Right atrium auricular region (tissue), 2 donors: ENCODE measurements at places on chromosomes 1 and 21. TPM values are rescaled to one million over a fixed set of nuclear protein-coding genes. Genes with fewer than 3 reads are reported as not detected.

GRCh38 chr1:162151900-162152829 lies 82.7 kb downstream of the NOS1AP start:
- H3K36me3 ChIP-seq = no peaks in the 10 kb centered on the region
- H3K27ac ChIP-seq = no peak overlapping the region
- H3K27me3 ChIP-seq = no peaks in the 10 kb centered on the region

CFAP141 gene
- not detected for total RNA-seq

GRCh38 chr1:163205513-163205912 lies 2.8 kb upstream of the RGS5 start:
- DNase-seq = no peak
- H3K4me3 ChIP-seq = no peak overlapping the region
- no peaks in the 10 kb centered on the region for H3K27me3 ChIP-seq
- H3K27ac ChIP-seq = no peak overlapping the region

APCS gene
- total RNA-seq = not detected

- H3K4me1 ChIP-seq = peaks cover 11% of the 10 kb centered on the region
- no peak overlapping the region for H3K27ac ChIP-seq
Measured at GRCh38 chr1:67574221-67574620, 110.8 kb upstream of the GADD45A start.

DNA sequence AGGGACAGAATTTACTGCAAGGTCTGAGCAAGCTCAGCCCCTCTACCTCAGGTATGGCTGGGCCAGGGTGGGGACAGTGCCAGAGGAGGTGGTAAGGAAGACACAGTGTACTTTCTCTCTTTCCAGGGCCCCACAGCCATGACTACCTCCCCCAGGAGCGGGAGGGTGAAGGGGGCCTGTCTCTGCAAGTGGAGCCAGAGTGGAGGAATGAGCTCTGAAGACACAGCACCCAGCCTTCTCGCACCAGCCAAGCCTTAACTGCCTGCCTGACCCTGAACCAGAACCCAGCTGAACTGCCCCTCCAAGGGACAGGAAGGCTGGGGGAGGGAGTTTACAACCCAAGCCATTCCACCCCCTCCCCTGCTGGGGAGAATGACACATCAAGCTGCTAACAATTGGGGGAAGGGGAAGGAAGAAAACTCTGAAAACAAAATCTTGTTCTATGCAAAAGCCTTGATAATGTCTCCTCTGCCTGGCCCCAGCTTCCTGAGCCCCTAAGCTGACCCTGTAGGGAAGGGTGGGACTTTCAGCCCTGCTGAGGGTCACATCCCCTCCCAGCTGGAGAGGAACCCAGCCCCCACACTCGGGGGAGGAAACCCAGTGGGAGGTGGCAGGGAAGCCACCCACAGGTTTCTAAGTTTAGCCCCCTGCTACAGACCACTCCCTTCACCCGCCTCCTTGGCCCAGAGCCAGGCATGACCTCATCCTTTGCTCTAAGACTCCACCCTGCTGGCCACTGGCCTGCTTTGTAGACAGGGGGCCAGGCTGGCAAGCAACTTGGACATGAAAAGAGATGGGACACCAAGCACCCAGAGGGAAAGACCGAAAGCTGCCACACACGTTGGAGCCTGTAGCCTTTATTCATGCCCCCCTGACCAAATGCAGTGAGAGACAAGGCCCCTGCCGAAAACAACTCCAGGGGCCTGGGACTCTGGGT lies 6.4 kb downstream of the RHOC start:
- peak; percentile 99 for DNase-seq
- peaks cover 47% of the 10 kb centered on the region for H3K36me3 ChIP-seq
- peak overlapping the region; percentile 99 for H3K27ac ChIP-seq
- no peaks in the 10 kb centered on the region for H3K27me3 ChIP-seq
- no peak overlapping the region for H3K4me3 ChIP-seq

- DNase-seq = no peak
- H3K27me3 ChIP-seq = no peaks in the 10 kb centered on the region
- H3K27ac ChIP-seq = no peak overlapping the region
- no peaks in the 10 kb centered on the region for H3K36me3 ChIP-seq
- H3K4me3 ChIP-seq = no peak overlapping the region
Measured at GRCh38 chr1:53336146-53336545, 8.3 kb upstream of the LRP8 start.

CLCA4 gene
- not detected for total RNA-seq

REN gene
- not detected for total RNA-seq

UBXN11 gene
- 4.5 TPM for total RNA-seq

RALGPS2 gene
- total RNA-seq = 16.1 TPM

DNA sequence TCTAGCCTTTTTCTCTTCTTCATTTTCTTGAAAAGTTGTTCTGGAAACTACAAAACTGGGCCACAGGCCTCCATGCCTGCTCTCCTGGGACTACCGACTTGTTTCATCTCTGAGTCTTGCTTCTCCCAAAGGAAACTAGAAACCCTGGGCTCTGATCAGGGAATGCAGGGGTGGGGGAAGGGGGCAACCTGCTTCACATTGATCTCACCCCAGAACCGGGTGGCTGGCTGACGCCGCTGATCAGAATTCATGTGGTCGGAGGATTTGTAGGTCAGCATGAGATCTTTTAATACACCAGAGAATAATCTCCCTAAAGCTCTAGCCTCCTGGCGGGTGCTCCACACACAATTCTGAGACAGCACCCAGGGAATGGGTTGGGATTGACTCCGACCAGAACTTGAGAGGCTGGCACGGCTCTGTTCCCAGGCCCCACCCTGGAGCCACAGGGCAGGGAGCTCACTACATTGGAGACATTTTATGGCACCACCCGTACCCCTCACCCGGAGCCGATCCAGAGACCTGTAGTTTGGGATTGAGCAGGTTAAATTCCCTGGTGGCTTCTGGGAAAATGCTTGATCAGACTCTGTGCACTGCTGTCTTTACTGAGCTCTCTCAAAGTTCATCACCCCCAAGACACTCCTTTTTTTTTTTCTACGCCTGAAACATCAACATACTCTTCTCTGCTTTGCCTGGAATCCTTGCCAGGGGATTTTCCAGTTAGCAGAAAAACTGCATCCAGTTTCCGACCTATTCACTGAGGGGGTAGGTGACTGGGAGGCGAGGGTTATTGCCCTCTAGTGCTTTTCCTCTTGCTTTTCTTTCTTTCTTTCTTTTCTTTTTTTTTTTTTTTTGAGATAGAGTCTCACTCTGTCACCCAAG lies 12.2 kb upstream of the ARHGEF10L start:
- H3K36me3 ChIP-seq = no peaks in the 10 kb centered on the region
- no peaks in the 10 kb centered on the region for H3K4me1 ChIP-seq
- no peak overlapping the region for H3K4me3 ChIP-seq
- no peak for DNase-seq

GRCh38 chr1:180916012-180916770 lies 3.5 kb downstream of the KIAA1614 start:
- peaks cover 27% of the 10 kb centered on the region for H3K36me3 ChIP-seq
- H3K27ac ChIP-seq = no peak overlapping the region
- H3K4me3 ChIP-seq = no peak overlapping the region

MAP3K6 gene
- 31.3 TPM for total RNA-seq

GRCh38 chr1:199272628-199273086 lies 633.8 kb downstream of the PTPRC start:
- no peaks in the 10 kb centered on the region for H3K36me3 ChIP-seq
- no peaks in the 10 kb centered on the region for H3K27me3 ChIP-seq
- no peaks in the 10 kb centered on the region for H3K4me1 ChIP-seq
- no peak overlapping the region for H3K27ac ChIP-seq
- no peak overlapping the region for H3K4me3 ChIP-seq

DNA sequence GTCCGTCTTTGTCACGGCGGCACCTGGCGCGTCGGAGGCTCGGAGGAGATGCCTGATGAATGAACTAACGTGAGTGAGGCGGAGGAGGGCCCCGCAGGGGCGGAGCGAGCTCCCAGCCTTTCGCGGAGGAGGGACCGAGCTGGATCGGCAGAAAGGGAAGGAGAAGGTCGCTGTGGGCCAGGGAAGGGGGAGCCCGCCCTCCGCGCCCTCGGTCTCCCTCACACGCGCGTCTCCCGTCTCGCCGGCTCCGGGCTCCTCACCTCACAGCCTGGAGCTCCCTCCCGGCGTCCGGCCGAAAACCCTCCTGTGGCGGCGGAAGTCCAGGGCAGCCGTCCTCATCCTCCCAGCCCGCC lies 519 bp downstream of the ZNF496 start:
- H3K4me3 ChIP-seq = peak overlapping the region; percentile 74
- no peaks in the 10 kb centered on the region for H3K27me3 ChIP-seq
- peak overlapping the region; percentile 91 for H3K27ac ChIP-seq
- peaks cover 49% of the 10 kb centered on the region for H3K4me1 ChIP-seq
- DNase-seq = peak; percentile 80

SMCP gene
- not detected for total RNA-seq

DNA sequence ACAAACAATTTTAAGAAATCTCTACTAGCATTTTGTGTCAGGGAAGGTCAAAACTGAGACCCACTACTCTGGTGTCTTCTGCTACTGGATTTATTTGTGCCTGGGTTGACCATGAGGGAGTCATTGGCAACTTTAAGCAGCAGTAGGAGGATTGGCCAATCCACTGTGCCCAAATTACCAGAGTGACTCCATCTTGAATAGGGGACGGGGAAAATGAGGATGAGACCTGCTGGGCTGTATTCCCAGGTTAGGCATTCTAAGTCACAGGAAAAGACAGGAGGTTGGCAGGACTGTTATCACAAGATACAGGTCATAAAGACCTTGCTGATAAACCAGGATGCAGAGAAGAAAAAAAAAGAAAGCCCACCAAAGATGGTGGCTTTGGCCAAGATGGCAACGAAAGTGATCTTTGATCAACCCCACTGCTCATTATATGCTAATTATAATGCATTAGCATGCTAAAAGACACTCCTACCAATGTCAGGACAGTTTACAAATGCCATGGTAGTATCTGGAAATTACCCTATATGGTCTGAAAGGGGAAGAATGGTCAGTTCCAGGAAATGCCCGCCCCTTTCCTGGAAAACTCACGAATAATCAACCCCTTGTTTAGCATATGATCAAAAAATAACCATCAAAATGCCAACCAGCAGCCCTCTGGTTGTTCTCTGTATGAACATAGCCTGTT lies 200.9 kb downstream of the LTN1 start:
- no peak for DNase-seq
- no peak overlapping the region for H3K4me3 ChIP-seq
- peak overlapping the region; percentile 17 for H3K27ac ChIP-seq
- no peaks in the 10 kb centered on the region for H3K36me3 ChIP-seq

DNA sequence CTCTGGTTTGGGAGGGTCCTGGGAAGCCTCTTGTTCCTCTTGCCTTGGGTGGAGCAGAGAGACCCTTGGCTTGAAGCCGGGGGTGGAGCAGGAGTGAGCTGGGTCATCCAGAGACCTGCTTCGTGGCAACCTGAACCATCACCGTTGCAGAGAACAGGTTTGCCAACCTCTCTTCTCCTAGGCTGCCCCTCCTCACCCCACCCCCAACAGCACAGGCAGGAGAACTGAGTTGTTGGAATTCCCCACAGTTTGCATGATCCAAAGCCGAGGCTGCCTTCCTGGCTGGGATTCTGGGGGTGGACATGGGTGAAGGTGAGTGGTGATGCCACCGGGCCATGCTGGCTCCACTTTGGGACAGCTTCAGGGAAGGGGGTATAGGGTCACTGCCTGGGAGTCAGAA lies 2.2 kb downstream of the WNT4 start:
- H3K36me3 ChIP-seq = no peaks in the 10 kb centered on the region
- no peaks in the 10 kb centered on the region for H3K27me3 ChIP-seq
- no peak overlapping the region for H3K4me3 ChIP-seq

DNA sequence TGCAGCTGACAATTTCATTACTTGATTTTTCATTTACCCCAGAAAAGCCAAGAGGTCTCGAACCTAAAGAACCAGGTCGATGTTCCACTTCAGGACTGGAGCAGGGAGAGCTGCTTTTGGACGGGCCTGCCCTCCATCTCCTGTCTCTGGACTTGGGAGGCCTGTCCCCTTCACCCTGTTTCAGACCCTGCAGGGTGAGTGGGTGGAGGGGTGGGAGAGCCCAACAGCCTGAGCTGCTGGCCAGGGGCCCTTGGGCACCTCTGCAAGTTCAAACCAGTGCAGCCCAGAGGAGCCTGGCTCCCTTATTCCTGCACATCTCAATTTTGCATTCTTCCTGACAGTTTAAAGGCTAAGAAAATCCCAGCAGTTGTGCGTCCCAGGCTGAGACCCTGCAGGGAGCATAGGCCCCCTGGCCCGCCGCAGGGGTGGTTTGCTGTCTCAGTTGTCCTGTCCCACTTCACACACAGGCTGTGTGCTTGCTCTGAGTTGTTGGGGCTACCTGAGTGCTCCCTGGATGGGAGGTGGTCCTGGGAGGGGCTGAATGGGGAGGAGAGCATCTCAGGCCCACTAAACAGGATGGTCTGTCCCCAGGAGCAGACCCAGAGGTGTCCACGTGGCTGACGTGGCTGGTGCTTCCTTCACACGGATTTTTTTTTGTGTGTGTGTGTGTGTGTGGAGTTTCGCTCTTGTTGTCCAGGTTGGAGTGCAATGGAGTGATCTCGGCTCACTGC lies 443.7 kb downstream of the PTPRU start:
- H3K36me3 ChIP-seq = no peaks in the 10 kb centered on the region
- no peak overlapping the region for H3K27ac ChIP-seq
- no peaks in the 10 kb centered on the region for H3K4me1 ChIP-seq
- peak; percentile 43 for DNase-seq

DNA sequence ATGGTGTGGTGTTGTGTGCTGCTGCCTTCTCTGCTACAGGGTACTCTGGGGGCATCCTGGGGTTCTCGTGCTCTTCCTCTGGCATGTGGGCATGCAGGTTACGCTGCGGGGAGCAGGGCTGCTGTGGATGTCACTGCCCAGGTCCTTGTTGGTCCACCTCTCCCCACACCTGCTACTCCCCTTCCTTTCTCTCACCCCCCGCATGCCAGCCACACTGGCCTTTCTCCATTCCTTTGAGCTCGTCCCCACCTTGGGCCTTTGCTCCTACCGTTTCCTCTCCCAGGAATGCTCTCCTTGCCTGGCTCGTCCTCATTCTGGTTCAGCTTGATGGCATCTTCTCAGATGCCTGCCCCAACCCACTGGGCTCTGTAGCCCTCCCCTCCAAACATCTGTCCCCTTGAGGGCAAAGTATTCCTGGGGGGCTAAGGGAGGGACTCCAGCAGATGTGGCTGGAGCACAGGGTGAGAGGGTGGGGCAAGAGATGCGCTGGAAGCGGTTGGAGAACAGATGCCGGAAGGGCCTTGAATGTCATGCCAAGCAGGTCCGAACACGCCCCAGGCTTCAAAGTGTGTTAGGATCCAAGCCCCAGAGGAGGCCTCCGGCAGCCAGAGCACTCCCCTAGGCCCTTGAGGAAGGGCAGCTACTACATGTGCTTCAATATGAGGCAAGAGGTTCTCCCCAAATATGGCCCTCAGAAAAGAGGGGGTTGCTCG lies 23.4 kb downstream of the DMRTB1 start:
- no peaks in the 10 kb centered on the region for H3K27me3 ChIP-seq
- H3K36me3 ChIP-seq = no peaks in the 10 kb centered on the region
- no peak overlapping the region for H3K27ac ChIP-seq
- no peaks in the 10 kb centered on the region for H3K4me1 ChIP-seq

GPR3 gene
- total RNA-seq = 4.4 TPM

NFASC gene
- 45.9 TPM for total RNA-seq

GRCh38 chr1:151898519-151898991 lies 10.8 kb downstream of the THEM4 start:
- DNase-seq = no peak
- peaks cover 6% of the 10 kb centered on the region for H3K36me3 ChIP-seq
- no peak overlapping the region for H3K27ac ChIP-seq
- no peaks in the 10 kb centered on the region for H3K27me3 ChIP-seq
- no peak overlapping the region for H3K4me3 ChIP-seq
- H3K4me1 ChIP-seq = no peaks in the 10 kb centered on the region

GRCh38 chr1:101291562-101292380 lies 55.0 kb downstream of the S1PR1 start:
- H3K27ac ChIP-seq = no peak overlapping the region
- no peaks in the 10 kb centered on the region for H3K4me1 ChIP-seq
- DNase-seq = no peak

TTC3 gene
- 111 TPM for total RNA-seq
